Prostate gland (tissue), 2 donors: ENCODE measurements at places on chromosomes 3 and 15.
A peak's percentile ranks its signal among the peaks of the same experiment; 100 is the strongest.

DNA sequence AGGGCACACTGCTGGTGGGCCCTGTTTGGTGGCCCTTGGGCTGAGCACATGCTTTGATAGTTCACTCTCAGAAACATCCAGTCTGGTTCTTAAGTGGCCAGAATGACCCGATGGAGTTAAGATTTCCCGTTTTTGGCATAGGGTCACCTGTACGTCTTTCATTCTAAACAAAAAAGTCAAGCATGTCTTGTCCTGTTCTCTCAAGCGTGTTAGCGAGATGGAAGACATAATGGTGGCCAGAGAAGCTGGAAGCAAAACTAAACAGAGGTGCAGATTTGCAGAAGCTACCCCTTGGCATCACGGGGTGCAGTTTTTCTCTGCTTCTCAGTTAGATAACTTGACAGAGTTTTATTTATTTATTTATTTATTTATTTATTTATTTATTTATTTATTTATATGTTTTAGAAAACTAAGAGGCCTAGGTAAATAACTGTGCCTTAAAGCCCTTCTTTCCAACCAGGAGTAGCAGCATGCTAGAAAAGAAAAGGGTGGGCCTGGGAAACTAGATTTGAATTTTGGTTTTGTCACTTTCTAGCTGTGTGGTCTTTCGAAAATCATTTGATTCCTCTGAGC lies 63.0 kb downstream of the ST6GAL1 start:
- no peak for DNase-seq

- no peak for DNase-seq
These were observed 86.7 kb downstream of the ST8SIA2 start for GRCh38 chr15:92480361-92480760.

- no peak for DNase-seq
These were observed 57.9 kb downstream of the BTD start for GRCh38 chr3:15659254-15659975.

- DNase-seq: no peak
These were observed 2.1 kb downstream of the ANKUB1 start for GRCh38 chr3:149790268-149790667.

DNA sequence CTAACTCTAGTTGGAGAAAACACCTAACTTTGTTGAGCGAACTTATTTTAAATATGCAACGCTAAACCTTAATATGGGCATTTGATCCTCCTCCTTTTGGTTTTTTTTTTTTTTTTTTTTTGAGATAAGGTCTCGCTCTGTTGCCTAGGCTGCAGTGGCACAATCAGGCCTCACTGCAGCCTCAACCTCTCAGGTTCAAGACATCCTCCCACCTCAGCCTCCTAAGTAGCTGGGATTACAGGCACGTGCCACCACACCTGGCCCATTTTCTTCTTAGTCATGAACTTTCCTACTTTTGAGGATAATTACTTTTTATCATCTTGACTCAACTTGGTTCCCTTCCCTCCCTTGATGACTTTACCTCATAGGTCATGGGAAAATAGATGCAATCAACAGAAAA lies 3.9 kb downstream of the NUSAP1 start:
- no peak for DNase-seq

DNA sequence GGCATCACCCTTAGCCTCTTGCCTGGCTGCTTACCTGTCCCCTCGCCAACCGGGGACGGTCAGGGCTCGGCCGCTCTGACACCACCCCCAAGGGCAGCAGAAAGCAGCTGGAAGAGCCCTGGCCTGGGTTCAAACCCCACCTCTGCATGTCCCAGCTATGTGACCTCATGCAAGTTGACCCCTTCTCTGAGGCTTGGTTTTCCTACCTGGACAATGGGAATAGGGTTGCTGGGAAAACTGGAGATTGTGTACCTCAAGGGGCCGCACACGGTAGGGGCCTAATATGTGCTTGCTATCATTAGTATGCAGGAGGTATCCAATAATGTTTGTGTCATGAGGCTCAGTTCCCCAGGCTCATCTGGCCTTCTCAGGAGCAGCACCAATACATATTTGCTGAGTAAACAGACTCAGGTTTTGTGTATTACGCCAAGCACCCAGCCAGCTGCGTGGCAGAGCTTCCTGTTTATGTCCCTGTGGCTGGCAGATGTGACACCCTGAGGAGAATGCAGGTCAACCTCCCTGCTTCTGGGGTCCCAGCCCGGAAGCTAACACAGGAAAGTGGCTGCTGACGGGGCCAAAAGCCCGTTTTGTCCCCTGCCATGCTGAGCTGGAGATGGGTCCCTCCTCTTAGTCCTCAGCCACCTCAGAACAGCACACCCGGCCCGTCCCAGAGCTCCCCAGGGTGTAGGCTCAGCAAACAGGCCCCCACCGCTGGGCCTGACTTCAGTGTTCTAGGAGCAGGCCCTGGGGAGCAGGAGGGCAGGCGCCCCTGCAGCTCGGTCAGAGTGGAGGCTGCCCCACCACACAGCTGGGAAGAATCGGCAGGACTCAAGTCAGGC lies 29.7 kb downstream of the PLXND1 start:
- peak; percentile 67 for DNase-seq

DNA sequence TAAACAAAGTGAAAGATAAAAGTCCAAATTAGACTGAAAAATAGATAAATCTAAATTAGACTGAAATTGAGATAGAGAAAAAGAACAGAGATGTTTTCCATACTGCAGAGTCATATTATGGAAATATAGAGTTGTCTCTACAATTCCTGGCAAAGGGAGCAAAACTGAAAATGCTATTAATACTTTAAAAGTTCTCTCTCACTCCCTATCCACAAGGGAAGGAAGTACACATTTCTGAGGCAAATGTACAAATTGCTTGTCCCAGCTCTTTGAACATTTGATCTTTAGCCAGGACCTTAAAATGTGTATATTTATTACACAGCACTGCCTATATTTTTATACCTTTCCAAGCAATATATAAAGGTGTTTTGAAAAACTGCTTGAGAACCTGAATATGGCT lies 225.1 kb upstream of the SEMA6D start:
- DNase-seq: no peak

GRCh38 chr3:23161896-23162570 lies 41.1 kb upstream of the UBE2E2 start:
- DNase-seq: no peak

- DNase-seq: no peak
These were observed 43.4 kb upstream of the CLRN1 start for GRCh38 chr3:151015767-151016477.

DNA sequence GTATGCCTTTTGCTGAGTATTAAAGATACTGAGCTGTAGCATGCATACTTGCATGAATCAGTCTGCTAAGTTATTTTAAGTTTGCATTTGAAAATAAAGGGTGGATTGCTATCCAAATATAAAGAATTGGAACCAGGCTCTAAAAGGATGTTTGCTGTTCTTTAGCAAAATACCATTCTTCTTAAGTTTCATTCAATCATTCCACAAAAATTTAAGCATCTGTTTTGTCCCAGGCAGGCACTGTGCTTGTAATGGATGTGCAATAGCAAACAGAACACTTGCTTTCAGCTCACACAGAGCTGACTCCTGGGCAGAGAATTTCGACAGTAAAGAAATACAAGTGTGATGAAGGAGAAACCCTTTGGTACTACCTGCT lies 151.1 kb downstream of the PGPEP1L start:
- no peak for DNase-seq

DNA sequence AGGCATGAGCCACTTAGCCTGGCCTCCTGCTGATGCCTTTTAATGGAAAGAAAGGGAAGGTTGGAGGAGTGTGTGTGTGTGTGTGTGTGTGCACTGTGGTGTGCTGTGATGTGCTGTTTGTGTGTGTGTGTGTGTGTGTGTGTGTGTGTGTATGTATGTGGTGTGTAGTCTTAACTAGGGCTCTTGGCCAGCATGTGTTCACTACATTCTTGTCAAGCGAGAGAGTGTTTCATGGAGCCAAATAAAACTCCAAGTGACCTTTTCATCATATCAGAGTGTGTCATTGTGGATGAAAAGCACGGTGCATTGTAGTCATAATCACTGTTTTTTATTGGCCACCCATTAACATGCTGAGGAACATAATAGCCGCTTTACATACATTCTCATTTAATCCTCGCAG lies 30.8 kb upstream of the BHLHE40 start:
- DNase-seq: no peak

- DNase-seq: no peak
These were observed 803.7 kb upstream of the ARRDC4 start for GRCh38 chr15:97156739-97157265.

DNA sequence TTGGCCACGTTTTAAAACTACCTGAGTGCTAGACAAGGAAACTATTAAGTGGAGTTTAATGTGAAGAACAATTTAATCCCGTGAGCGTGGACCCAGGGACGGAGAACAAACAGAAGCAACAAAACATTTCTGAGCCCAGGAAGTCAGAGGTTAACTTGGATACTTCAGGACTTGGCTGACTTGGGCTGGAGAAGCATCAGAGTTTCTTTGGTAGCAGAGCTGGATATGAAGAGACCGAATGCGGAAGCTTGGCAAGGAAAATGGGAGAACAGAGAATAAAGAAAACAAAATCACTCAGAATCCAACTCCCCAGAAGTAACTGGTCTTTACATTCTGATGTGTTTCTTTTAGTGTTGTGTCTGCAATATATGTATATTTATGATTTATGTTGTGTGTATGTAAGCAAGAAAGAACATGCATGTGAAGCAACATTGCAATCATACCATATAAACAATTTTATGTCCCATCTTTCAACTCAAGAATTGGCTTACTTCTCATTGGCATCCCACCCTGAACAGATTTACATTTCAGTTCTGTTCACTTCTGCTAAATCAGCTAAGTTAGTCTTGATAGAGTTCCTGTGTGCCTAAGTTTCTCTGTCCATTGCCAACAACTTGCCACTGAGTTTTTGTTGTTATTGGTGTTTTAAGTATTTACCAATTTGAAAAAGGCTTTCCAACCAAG lies 17.2 kb upstream of the PLOD2 start:
- DNase-seq: no peak

- DNase-seq: no peak
These were observed 17.8 kb downstream of the MAP2K1 start for GRCh38 chr15:66404532-66404931.

DNA sequence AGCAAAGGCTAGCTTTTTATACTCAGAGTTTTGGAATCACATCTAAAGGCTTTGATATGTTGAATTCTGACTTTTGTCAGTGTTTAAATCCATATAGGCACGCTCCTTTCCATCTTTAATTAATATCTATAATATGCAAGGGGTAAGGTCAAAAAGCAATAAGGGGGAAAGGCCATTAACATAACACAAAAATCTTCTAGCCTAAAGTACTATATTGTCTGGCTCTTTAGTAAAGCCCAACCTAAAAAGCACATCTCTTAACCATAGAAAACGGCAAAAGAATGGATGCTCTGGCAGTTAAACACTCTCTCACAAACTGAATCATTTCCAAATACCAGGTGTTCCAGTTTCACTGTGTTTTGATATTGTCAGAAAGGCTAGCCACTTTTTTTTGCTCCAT lies 76.4 kb downstream of the EFL1 start:
- DNase-seq: no peak

DNA sequence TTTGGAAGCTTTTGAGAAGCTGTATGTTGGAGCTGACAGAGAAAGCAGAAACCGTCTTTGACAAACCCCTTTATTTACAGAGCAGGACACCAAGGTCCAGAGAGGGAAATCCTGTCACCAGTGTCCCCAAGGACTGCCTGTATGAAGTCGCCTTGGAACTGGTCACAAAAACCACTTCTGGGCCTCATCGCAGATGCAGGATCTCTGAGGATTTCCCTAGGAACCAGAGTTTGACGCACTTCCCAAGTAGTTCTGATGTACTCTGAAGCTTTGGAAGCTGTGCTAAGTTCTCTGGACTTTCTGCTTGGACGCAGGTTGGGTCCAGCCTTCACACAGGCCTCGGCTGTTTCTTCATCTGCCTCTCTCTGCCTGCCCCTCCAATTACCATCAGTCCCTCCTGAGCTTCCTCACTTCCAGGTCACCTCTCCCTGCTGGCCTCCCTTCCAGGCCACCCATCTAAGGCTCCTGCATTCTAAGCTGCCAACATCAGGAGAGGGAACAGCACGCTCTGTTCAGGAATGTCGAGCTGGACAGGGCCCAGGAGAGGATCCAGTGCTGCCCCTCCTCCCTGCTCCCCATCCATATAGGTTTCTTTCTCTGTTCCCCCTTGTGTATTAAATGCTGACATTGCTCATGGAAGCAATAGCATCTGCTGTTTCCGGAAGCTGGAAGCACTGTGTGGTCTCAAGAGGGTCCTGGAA lies 270.8 kb downstream of the OPA1 start:
- peak; percentile 53 for DNase-seq

GRCh38 chr3:18732474-18732873 lies 307.3 kb upstream of the SATB1 start:
- DNase-seq: no peak

- no peak for DNase-seq
These were observed 74.6 kb downstream of the FGF12 start for GRCh38 chr3:192652727-192653126.

GRCh38 chr3:73411545-73411944 lies 213.2 kb downstream of the PDZRN3 start:
- DNase-seq: no peak

DNA sequence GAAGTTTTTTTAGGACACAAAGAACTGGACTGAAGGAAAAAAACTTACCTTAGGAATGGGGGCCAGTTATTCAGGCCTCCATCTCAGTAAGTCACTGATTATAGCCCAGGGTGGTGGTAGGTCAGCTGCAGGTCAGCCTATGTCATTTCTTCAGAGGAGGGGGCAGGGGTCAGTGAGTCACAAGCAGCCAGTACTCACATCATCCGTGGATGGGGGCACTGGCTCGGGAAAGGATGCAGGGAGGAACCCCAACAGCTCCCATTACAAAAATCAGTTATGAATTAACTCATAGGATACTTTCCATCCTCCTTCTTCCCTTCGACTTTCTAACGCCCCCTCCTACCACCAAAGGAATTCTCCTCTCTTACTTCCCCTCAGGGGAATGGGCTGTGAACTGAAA lies 578.3 kb downstream of the PDCD6IP start:
- DNase-seq: no peak

- no peak for DNase-seq
These were observed 68.9 kb downstream of the MYH15 start for GRCh38 chr3:108441518-108441917.

DNA sequence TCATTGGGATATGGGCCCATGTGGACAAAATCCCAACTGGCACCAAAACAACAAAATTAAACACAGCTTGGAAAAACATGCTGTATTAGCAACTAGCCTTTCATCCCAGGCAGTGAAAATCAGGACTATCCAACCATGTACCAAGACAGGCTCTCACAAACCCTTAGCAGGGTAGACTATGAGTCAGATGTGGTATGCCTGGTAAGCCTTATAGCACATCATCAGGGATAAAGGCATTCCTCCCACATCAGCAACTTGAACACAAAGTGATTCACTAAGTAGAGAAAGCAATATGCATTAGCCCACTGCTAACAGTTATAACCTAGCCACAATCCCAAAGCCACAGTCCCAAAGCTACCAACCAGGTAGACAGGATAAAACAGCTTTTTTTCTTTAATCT lies 8.0 kb downstream of the CEP152 start:
- no peak for DNase-seq

DNA sequence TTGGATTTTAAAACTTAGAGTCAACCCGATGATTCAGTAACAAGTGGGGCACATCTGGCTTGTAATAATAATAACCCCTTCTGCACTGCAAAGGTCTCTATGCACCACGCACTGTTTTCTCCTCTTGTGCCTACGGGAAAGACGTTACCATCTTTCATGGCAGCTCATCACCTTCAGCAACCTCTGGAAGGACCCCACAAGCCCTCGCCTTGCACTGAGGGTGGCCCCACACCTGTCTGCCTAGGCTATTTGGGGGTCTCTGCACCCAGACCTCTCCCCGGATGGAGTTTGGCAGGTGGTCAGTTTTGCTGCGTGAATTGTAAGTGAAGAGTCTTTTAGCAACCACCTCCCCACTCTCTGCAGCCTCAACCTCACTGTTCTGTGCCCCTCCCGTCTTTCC lies 138.6 kb upstream of the MEF2A start:
- DNase-seq: no peak
